ENCODE measurements at places on chromosomes 6 and 20. TPM values are rescaled to one million over a fixed set of nuclear protein-coding genes. Genes with fewer than 3 reads are reported as not detected.
A peak's percentile ranks its signal among the peaks of the same experiment; 100 is the strongest.

Gene SFTA2
- total RNA-seq: not detected

Gene GPX5
- total RNA-seq: not detected

Gene EYA4
- total RNA-seq: not detected

DNA sequence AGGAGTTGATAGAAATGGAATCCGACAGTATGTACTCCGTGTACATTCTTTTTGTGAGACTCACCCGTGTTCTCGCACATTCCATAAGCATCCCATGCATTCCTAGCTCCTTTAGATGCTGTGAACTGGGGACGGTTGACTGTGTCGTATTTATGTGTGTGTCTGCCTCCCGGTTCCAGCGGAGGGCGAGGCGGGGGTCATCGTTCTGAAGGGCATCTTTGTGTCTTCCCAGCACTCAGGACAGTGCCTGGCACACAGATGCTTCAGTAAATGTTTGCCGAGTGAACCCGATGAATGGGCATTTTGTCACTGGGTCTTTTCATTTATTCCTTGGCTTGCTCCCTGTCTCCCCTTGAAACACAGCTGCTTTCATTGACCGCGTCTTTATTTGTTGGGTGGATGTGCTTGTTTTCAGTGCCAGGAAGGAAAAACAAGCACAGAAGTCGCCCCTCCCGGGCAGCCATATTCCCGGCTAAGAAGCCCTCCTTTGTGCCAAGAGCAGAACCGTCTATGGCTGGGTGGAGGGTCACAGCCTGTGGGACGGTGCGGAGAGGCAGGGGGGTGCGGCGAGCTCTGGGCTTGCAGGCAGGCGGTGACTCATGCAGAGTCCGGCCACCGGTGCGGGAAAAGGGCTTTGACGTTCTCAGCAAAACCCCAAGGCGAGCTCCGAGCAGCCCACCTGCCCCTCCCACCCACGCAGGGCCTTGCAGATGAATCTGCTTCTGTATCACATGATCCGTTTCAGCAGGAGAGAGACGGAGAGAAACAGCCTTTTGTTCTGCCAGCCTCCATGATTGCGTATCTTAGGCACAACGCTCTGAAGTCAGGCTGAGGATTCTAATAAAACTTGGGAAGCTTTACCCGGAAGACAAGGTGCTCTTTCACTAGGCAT is 11.2 kb upstream of the PSMG4 start:
- H3K27me3 ChIP-seq: no peaks in the 10 kb centered on the region
- DNase-seq: no peak
- no peaks in the 10 kb centered on the region for H3K36me3 ChIP-seq
- H3K4me1 ChIP-seq: peaks cover 8% of the 10 kb centered on the region

GRCh38 chr6:36755435-36756348 is 58.1 kb downstream of the RAB44 start:
- no peaks in the 10 kb centered on the region for H3K36me3 ChIP-seq
- peak overlapping the region; percentile 5 for H3K4me3 ChIP-seq
- no peaks in the 10 kb centered on the region for H3K27me3 ChIP-seq
- no peak overlapping the region for H3K27ac ChIP-seq
- DNase-seq: no peak

Measured in naive thymus-derived CD4-positive, alpha-beta T cell (primary cell).